ENCODE measurements at places on chromosomes 11 and 22.
A peak's percentile ranks its signal among the peaks of the same experiment; 100 is the strongest.

DNA sequence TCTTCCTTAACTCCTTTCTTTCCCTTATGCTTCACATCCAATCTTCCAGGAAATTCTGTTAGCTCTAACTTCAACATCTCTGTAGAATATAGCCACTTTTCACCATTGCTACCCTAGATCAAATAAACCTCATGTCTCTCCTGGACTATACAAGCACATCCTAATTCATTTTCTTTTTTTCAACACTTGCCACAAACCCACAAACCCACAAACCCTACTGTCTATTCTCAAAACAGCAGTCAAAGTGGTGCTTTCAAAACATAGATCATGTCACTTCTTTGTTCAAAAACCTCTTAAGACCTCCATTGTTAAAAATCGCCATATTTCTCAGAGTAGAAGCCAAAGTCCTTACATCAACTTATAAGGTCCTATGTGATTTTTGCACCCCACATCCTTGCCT is 94.3 kb downstream of the PIWIL4 start:
- DNase-seq: no peak

GRCh38 chr11:111384494-111384893 is 5.4 kb upstream of the POU2AF1 start:
- DNase-seq: no peak

- DNase-seq: no peak
These were observed 24.5 kb downstream of the ST14 start for GRCh38 chr11:130183878-130184610.

DNA sequence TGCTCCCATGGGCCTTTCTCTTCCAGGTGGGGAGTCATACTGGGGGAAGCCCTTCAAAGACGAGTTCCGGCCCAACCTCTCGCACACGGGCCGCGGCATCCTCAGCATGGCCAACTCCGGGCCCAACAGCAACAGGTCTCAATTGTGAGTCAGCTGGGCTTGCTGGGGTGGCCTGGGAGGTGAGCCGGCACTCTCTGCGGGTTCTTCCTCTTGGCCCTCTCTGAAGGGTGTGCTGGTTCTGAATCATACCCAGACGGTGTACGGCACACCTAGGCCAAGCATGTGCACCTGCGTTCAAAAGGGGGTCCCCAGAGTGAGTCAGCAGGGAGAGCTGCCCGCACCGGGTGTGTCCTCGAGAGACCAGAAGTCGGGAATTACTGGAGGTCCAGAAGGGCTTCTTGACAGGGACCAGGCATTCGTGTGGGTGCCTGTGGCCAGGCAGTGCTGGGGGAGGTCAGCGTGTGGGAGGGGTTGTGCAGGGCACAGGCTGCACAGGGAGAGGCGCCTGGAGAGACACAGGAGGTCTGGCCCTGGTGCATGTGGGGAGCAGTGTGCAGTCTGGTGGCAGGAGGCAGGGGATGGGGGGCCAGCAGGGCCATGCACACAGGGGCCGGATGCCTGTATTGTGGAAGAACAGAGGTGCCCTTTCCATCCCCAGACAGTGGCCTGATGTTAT is 23.0 kb downstream of the PPIL2 start:
- DNase-seq: no peak

DNA sequence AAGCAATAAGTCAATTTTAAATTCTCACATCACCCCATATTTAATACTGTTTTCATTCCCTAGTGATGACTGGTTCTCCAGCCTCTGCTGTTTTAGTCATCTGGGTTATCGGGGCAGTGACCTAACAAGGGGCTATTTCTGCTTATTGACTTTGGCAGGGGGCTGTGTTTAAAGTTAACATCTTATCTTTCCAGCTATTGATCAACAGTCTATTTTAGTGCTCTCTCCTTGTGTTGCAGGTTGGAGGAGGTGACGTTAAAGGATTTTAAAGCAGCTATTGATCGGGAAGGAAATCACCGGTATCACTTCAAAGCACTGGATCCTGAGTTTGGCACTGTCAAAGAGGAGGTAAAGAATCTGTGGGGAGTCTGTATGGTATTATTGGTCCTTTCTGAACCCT is 7.7 kb upstream of the DLAT start:
- DNase-seq: no peak

DNA sequence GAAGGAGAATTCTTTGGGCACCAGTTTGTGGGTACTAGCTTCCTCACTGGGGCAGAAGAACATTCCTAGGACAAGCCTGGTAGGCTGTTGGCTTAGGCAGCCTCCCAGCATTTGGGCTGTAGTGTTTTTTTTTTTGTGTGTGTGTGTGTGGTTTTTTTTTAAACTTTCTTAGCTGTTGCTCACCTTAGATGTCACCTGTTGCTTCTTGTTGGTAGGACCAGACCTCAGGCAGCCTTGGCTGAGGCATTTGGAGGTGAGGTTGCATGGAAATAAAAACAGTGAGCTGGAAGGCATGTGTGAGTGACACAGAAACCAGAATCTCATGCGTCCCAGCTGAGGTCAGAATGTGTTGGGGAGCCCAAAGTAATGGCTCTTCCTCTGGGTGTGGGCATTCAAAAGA is 21.3 kb downstream of the AMPD3 start:
- DNase-seq: no peak

DNA sequence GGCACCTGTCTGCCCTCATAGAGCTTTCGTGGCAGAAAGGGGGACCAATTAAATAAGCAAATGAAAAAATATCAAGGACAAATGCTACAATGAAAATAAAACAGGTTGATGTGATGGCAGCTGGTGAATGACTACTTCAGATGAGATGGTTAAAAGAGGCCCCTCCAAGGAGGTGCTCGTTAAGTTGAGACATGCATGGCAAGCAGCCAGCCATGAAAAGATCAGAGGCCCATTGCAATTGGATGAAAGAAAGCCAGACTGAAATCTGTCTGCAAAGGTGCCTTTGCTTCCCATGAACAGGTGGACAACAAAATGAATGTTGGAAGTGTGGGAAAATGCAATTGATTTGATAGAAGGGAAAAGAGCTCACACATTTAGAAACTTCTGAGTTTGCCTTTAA is 848 bp upstream of the TRPC6 start:
- peak; percentile 16 for DNase-seq

GRCh38 chr22:30285176-30285845 is 4.0 kb downstream of the CASTOR1 start:
- no peak for DNase-seq

DNA sequence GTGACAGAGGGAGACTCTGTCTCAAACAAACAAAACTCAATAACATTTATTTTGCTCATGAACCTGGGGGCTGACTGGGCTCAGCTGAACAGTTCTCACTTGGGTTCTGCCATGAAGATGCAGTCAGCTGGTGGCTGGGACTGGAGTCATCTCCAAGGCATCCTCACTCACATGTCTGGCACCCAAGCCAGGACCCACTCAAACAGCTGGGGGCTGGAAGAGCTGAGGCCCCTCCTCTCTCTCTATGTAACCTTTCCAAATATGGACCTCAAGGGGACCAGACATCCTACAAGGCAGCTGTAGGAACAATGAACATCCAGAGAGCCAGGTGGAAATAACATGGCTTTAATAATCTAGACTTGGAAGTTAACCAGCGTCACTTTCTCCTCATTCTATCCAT is 16.8 kb downstream of the HSPA8 start:
- DNase-seq: no peak

GRCh38 chr11:69040581-69041260 is 8.0 kb upstream of the TPCN2 start:
- DNase-seq: no peak

- no peak for DNase-seq
These were observed 40.0 kb upstream of the SEPTIN5 start for GRCh38 chr22:19674129-19674928.

GRCh38 chr11:125425601-125426000 is 70.5 kb downstream of the FEZ1 start:
- no peak for DNase-seq

DNA sequence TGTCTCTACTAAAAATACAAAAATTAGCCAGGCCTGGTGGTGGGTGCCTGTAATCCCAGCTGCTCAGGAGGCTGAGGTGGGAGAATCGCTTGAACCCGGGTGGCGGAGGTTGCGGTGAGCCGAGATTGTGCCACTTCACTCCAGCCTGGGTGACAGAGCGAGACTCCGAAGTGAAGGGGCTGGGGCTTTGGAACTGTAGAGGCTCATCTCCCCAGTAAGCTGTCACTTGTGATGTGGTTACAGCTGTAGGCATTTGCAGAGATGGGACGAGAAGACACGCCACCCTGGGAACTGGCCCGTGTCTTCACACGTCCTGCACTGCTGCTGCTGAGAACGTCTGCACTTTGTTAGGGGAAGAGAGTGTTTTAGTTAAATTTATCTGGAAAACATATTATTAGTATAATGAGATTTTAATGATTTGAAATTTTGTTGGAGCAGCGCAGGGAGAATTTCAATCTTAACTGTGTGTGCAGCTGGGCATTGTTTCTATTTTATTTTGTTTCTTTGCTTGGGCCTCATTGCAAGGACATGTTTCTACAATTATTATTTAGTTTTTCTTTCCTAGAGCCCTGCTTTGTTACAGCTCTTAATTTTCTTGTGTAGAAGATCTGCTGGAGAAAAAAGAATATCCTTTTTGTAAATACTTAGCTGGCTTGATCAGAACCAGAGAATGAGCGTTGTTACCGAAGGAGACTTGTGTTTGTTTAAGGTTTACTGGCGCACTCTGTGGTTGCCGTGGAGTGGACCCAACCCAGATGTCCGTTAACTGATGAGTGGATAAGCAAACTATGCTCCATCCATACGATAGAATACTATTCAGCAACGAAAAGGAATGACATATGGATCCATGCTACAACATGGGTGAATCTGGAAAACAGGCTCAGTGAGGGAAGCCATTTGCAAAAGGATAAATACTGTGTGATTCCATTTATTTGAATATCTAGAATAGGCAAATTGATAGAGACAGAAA is 18.4 kb downstream of the PARVB start:
- no peak for DNase-seq

- DNase-seq: no peak
These were observed 123.0 kb downstream of the TRIM44 start for GRCh38 chr11:35785287-35786167.

DNA sequence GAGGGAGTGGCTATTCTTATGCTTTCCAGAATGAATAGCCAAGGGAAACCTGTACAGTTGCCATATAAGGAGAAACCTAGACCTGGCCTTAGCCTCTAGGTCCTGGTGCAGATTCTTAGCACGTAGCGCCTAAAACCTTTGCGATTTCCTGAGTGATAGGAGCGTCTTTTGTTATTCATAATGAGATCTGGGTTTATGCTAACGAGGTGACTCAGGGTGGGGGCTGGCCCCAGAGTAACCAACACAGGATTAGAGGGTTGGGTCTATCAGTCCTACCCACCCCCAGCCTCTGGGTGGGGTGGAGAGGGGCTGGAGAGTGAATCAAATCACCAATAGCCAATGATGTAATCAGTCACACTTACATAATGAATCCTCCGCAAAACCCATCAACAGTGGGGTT is 73.4 kb upstream of the PARVG start:
- no peak for DNase-seq

DNA sequence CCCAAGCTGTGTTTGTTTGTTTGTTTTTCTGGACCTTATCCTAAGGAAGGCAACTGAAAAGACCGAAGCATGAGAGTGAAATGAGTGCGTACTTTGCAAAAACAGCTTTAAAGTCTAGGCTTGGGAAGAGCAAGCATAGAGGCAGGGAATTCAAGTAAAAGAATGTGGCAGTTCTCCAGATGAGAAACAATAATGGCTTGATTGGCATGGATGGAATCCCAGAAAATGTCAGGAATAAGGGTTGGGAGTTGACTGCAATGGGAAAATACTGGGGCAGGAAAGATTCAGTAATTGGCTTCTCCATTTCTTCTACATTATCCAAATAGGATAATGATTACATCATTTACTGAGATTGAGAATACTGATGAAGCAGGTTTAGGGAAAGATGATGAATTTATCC is 17.5 kb downstream of the SAAL1 start:
- DNase-seq: no peak

- no peak for DNase-seq
These were observed 52.1 kb upstream of the WNT7B start for GRCh38 chr22:46029036-46029435.

- DNase-seq: no peak
These were observed 130.3 kb upstream of the TBCEL start for GRCh38 chr11:120893440-120894201.

- DNase-seq: no peak
These were observed 45.0 kb upstream of the NNMT start for GRCh38 chr11:114250993-114251814.

DNA sequence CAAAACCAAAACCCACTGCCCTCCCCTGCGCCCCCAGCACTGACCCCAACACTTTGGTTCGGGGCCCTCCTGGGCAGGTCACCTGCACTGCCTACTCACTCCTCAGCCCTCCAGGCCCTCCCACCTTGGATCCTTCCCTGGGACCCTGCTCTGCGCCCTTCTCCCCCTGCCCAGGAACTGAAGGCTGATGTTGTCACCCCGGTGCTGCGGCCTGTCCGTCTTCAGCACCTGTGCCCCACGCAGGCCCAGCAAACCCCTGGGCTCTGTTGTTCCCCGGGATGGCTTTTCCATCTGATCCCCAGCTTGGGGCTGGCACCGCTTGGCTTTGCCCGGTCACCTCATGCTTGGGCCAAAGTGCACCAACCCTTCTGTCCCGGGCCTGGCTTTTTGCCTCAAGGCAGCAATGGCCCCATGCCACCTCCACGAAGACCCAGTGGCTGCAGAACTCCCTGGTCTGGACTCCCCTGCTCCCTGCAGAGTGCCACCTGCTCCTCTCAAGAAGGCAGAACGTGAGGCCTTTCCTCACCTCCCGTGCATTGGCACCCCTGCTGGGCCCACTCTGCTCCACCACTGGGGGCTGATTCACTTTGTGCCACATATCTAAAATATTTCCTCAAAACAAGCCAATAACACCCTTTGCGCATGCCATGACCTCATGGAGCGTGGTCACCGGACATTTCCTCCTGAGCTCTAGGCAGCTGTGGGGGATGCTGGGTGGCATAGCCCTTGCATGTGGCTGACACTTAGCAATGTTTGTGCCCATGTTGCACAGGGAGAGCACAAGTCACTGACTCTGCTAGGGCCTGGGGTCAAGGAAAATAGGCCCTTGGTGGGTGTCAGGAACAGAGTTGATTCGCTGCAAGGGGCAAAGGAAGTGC is 8.8 kb downstream of the PPM1F start:
- DNase-seq: no peak

GRCh38 chr22:44759001-44759400 is 6.6 kb downstream of the ARHGAP8 start:
- no peak for DNase-seq

GRCh38 chr11:125156346-125157117 is 8.0 kb upstream of the PKNOX2 start:
- DNase-seq: no peak

- DNase-seq: no peak
These were observed 205.6 kb downstream of the MAML2 start for GRCh38 chr11:96137373-96137772.

DNA sequence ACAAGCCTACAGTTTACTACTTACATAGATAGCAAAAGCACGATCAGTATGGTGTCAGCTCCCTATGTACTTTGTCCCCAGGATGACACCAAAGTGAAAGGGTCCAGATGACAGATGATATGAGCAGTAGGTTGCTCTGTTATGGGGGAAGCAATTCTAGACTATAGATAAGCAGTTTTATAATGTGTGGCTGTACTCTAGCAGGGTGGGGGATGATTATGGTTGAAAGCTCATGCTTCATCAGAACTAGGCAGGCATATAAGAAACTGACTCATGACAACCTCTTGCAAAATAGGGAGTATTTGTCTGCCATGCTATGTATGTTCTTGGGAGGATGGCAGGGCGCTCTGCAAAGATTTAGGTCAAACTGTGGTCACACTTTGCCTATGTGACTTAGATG is 158.2 kb upstream of the ZBED5 start:
- no peak for DNase-seq

All from nephron progenitor cell (in vitro differentiated cells).